ENCODE measurements at places on chromosomes 7 and 10.

DNA sequence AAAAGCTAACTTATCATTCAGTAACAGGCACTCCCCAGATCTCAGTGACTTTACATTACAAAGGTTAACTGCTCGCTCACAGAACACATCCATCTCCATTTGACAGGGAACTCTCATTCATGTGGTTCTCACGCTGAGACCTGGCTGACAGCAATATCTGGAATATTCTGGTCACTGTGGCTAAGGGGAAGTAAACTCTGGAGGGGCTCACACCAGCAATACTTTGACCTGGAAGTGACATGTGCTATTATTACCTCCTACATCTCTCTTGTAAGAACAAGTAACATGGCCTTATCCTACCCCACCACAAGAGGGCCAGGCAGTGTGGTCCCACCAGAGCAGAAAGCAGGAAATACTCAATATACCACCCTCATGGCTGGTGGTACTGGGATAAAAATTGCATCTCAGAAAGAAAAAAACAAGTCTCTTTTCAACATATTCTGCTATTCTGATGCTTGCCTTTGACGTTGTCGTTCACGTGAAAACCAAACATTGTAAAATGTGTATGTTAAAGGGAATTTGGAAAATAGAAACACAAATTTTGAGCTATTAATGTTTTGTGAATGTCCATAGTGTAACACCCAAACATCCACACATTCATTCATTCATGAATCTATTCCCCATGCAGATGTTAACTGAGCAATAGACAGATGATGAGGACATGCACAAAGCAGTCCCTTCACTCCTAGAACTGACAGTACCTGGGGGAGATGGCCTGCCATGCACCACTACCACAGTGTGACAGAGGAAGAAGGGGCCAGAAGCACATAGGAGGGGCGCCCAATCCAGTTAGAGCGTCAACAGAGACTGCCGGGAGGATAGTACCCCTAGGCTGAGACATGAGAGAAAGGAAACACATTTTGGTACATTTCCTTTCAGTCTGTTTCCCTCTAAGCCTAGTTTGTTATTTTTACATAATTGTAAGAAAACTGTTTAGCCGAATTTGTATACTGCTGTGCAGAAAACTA is 166.0 kb upstream of the SP4 start:
- no peak for DNase-seq

DNA sequence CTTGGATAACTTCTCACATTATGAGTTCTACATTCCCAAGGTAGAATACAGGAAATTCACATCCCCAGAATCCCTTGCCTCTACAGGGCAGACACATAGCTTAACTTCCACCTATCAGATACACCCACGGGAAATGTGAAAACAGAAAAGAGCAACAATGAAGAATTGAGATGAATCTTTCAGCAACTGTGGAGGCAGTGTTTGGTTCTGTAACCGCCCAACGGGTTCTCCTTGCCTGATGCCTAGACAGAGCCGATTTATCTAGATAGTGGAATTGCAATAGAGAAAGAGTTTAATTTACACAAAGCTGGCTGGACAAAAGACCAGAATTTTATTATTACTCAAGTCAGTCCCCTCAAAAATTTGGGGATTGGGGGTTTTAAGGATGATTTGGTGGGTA is 138.8 kb downstream of the MTPAP start:
- no peak for DNase-seq

GRCh38 chr7:26348234-26348851 is 56.7 kb downstream of the SNX10 start:
- no peak for DNase-seq

DNA sequence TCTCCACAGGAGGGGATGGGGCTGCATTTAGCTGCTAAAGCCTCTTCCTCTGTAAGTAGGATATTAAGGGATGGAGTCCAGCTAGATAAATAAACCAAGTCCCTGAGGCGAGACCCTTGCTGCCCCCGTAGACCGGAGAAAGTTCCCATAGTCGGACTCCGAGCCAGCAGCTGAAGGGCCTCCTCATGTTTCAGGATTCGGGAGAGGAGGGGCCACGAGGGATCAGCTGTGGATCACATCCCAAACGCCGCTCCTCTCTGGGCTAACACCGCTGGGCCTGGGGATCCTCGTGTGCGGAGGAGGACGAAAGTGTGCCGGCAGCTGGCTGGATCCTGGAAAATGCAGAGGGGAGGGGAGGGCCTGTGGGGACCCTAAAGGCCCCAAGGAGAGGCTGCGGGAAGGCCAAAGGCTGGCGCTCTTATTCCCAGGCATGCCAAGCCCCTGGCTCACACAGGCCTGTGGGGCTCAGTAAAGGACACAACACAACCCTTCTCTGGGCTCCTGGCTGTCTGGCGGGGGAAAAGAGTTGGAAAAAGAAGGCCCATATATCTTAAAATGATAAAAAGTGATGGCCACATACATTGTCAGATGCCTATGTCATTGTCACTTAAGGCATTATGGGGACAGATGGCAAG is 82.5 kb upstream of the TMEM72 start:
- DNase-seq, result no peak

DNA sequence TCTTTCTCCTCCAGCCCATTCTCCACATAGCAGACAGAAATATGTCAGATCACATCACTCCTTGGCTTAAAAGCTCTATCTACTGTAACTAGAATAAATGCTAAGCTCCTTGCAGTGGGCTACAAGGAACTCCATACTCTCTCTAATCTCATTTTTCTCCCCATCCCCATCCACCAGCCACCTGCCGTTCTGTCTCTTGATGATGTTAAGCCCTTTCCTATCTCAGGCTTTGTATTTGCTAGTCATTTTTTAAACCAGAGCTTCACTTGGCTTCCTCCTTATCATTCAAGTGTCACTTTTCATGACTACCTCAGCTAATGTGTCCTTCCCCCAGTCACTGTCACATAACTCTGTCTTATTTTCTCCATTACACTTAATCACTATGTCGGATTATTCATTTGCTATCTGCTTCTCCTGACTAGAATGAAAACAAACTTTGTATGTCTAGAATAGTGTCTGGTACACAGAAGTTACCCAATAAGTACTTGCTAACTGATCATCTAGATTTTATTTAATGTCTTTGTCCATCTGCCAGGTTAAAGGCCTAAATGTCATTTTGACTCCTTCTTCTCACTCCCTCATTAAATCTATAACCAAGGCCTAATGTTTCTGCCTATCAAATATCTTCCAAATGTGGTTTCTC is 87.2 kb upstream of the RPA3 start:
- DNase-seq, result no peak

DNA sequence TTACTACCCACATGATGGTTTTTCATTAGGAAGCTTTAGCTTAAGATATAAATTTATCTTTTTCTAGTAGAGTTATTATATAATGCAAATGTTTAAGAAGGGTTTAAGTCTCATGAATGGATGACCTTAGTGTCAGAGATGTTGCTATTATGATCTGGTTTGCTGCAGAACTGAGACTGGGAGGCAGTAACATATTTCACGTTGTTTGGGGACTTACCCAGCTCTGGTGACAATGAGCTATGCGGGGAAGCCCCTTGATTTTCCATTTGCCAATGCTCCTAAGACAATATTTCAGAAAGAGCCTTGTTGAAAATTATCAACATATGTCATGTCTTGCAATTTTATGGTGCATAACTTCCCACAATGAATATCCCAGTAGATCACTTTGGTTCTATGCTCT is 754.6 kb downstream of the REEP3 start:
- no peak for DNase-seq

GRCh38 chr7:13948019-13948801 is 41.3 kb downstream of the ETV1 start:
- DNase-seq, result no peak

DNA sequence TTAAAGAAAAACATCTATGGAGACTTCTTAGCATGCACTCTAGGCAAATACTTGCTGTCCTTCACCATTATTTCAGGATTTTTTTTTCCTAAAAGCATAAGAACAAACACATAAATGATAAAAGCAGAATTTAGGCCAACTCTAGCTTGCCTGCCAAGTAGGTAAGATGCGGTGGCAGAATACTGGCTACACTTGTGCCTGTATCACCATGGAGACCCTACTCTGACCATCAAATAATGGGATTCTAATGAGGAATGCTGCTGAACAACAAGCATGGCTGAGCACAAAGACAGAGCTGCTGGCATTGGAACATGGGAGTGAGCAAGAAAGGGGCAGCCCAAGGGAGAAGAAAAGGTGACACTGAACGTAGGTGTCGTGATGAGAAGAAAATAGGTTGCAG is 18.5 kb upstream of the TAS2R40 start:
- DNase-seq, result no peak

GRCh38 chr10:110007161-110007700 is 553 bp upstream of the ADD3 start:
- no peak for DNase-seq

- DNase-seq, result no peak
These were observed 149.9 kb downstream of the CPED1 start for GRCh38 chr7:121138262-121138933.

All from NCI-H1694 treated with DMSO at 0.1 percent for 48 hours (cell line).